ENCODE measurements at places on chromosomes 16 and 17.

- DNase-seq: no peak
Observed at GRCh38 chr17:68759002-68759342, 157.8 kb upstream of the FAM20A start.

GRCh38 chr17:57911834-57912673 lies 43.2 kb downstream of the CUEDC1 start:
- no peak for DNase-seq

DNA sequence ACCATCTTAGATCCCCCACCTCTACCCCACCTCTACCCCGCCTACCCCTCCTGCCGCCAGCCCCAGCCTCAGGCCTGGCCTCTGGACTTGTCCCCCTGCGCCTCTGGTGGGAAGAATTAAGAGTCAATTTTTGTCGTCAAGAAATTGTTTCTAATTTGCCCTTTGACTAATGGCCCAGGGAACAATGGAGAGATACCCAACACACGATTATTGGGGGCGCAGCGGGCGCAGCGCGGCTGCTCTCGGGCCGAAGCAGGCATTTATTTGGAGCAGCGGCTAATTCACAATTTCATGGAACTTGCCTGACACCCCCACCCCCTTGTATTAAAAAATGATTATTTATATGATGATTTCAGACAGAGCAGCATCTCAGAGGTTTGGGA lies 4.4 kb upstream of the BAHCC1 start:
- no peak for DNase-seq

GRCh38 chr17:7014995-7015958 lies 2.9 kb downstream of the RNASEK start:
- DNase-seq: peak; percentile 32

DNA sequence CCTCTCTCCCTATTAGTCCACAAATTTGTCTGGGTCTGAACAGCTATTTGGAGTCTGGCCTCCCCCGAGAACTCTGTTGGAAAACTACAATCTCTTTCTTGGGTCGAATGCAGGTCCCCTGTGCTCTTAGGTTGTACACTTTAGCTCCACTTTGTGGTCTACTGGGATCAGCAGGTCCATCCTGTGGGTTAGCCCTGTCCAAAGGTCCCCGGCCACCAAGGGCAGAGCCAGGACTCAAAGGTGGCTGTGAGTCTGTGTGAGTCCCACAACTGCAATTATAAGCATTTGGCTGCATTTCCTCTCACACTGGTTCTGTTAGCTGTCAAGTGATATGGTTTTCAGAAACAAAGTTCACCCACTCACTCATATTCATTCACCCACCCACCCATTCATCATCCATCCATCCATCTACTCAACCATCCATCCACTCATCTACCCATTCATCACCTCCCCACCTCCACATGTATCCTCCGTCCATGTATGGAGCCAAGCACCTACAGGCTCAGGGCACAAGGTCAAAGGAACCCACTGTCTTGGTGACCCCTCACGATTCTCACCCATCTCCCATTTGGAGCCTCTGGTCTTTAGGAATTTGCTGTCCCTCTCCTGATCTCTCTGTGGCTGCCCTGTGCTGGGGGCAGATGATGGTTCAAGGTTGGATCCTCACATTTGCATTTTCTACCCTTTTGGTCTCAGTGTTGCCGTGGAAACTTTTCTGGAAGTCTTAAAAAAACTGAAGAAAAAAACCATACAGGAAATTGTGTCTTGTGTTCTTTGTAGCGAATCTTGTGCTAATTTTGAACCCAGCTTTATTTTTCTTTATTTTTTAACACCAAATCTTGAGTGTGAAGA lies 45.8 kb downstream of the IRF8 start:
- DNase-seq: no peak

GRCh38 chr17:7307686-7308624 lies 527 bp downstream of the EIF5A start:
- DNase-seq: no peak

DNA sequence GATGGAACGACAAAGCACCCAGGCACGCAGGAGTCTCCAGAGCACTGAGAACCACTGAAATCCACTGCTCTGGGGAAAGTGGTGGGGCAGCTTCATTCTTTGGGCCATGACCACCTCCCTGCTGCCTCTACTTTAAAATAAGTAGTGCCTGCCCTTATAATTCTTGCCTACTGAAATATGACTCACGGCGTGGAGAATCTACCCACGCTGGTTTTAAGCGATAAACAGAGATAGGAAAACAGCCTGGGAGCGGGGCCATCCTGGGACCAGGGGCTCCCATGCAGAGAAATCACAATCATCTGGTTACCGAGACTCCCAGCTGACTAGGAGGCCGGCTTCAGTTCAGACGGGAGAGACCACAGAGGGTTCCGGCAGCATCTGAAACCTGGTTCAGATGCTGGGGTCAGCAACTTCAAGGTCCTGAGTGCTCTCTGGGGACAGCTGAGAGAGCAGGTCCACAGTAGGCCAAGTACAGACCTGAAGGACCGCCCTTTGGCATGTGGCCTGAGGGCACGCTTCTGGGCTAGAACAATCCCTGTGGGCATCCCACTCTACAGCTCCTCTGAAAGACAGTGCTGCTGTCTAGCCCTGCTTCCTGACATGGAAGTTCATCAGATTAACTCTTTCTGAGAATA lies 8.6 kb upstream of the DHRS13 start:
- DNase-seq: no peak

GRCh38 chr17:69812240-69812837 lies 262.7 kb upstream of the KCNJ16 start:
- no peak for DNase-seq

DNA sequence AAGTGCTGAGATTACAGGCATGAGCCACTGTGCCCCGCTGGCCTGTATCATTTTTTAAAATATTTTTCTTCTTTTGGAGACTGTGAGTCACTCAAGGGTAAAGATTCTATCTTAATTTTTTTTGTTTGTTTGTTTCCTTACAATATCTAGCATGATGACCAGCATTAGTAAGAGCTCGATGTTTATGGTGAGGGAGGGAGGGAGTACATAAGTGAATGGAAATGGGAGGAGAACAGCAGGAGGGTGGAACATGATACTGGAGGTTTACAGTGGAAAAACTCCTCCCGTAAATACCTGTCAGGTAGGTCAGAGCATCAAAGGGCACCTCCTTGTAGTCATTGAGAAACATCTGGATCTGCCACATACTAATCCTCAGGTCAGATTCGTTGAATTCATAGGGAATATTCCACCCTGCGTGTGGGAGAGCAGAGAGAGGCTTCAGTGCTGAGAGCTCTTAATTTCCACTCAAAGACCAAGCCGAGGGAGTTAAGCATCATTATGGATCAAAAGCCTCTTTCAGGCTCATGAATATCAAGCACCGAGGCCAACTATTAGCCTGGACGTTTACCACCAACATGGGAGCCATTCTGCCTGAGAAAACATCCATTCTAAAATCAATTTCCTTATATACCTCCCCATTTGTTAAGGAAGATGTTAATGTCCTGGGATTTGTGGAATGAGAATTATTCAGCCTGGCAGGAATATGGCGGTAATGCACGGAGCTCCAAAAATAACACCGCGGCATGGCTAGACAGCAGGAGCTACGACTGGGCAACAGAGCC lies 51.8 kb downstream of the LYRM1 start:
- no peak for DNase-seq

GRCh38 chr16:8630255-8630953 lies 8.9 kb downstream of the METTL22 start:
- no peak for DNase-seq

GRCh38 chr16:29920288-29921033 lies 5.6 kb downstream of the KCTD13 start:
- DNase-seq: no peak

- no peak for DNase-seq
Observed at GRCh38 chr16:624526-625070, 6.2 kb upstream of the WFIKKN1 start.

- DNase-seq: no peak
Observed at GRCh38 chr17:71142333-71142732, 973.0 kb downstream of the KCNJ2 start.

DNA sequence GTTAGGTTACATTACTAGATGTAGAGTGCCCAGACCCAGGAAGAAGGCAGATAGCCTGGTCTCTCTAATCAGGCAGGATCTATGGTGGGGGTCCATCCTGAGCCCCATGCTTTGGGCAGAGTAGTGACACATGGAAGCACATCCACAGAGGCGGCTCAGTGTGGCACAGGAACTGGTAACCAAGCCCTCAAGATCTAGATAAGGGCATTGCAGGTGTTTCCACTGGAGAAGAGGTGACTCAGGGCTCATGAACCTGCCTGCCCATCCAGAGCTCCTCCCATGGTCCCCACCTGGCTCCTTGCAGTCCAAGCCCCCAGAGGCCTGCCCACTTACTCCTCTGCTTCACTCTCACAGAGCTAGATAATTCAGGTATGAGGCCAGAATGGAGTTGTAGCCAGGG lies 62.0 kb upstream of the TMEM132E start:
- no peak for DNase-seq

DNA sequence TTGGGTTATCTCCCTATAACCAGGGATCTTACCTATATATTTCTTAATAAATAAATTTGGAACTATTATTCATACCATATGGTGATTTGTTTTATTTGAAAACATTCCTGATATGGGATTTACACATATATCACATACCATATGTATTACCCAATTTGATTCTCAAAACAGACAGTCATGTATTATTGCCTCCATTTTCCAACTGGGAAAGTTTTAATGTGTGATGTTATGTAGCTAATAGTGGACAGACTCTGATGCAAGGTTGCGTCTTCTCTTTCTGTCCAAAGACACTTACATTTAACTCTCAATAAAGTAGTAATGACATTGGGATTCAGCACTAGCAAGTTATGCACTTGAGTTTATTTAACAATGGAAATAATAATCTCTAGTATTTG lies 1.1 kb downstream of the KRTAP9-9 start:
- no peak for DNase-seq

GRCh38 chr17:4433515-4434031 lies at the start of gene SPNS3:
TSS of gene SPNS3 (plus strand) at chr17:4433940. CDS start at chr17:4433968, 28 bp downstream.
- peak; percentile 45 for DNase-seq

DNA sequence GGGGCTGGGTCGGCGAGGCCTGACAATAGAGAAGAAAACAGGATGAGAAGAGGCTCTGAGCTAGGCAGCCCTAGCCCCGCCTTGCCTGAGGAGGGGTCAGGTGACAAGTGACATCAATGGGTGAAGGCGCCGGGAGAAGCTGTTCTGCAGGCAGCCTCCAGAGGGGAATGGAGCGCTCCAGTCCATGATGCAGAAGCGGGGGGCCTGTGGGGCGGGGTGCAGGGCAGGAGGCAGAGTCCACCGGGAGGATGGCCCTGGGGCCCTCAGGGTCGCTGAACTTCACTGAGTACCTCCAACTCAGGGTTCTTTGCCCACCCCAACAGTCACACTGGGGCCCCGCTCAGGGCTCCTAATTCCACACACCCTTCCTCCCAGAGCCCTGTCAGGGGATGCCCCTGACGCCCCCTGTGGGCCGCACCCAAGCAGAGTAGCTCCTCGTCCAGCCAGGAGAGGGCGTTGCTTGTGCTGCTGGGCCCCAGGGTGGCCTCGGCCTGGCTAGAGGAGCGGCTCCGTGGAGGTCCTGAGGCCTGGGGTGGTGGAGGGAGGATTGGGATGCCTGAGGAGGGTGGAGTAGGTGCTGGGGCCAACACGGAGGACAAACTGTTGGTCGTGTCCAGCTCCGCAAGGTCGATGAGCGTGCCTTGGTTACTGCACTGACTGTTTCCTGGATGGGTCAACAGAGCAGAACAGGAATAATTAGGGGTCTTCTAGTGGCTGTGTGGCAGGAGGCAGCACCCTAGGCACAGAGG lies 20.8 kb downstream of the GGA3 start:
- peak; percentile 14 for DNase-seq

DNA sequence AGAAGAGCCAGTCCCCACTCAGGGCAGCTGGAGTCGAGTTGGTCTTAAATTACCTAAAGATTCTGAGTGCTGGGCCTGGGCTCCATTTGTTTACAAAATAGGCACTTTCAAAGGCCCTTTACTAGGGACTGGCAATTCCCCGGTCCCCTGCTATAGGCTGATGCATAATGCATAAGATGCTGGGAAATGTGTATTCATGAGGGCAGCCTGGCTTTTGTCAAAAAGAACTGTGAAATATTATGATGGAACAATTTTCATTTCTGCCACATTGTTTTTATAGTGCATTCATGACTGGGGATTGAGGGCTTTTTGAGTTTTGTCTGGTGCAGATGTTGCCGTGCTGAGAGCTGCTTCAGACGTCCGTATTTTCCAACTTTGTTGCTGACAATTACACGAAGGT lies 617.0 kb upstream of the CDH5 start:
- no peak for DNase-seq

DNA sequence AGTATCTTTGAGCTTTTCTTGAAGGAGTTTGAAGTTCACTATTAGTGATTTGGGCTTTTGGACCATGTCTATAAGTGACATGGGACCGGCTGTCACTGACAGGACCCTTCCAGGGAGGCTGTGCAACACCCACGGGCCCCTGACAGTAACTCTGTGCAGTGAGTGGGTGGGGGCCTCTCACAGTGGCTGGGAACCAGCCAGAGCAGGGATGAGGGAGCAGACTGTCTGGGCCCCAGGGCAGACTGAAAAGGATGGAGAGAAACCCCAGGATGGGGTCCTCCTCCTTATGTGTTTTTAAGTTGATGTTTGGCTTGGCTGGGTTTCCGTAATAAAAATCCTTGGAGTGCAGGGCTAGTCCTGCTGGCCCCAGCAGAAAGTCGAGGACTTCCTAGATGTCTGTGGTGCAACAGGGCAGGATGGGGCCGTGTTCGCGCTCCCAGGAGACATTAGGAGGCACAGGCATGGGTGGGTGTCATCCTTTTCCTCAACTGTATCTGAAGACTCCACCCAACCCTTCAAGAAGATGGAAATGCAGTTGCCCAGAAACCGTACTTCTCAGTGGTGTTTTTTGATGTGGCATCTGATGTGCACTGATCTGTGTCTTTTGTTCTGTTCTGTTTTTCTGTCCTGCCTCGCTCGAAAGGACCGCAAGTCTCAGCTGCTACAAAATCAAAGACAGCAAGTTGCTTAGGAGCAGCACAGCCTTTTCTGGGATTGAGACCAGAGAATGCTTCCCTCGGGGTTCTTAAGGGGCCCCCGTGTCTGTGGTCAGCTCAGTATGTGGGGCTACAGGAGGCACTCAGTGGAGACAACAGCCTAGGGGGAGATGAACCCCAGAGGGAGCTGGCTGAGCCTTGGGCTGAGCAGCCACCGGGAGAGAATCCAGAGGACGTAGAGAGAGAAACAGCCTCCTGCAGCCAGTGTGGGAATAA lies 24.2 kb downstream of the PLD6 start:
- DNase-seq: no peak

Data from NK-92 treated with Interleukin-12 subunit alpha and Interleukin-12 subunit beta, amount 100 ng/mL, for 24 hours (cell line).